CD4-positive, alpha-beta T cell treated with Interleukin-15 for 1 hour (primary cell): ENCODE measurements at places on chromosomes 16 and 17.
A peak's percentile ranks its signal among the peaks of the same experiment; 100 is the strongest.

DNA sequence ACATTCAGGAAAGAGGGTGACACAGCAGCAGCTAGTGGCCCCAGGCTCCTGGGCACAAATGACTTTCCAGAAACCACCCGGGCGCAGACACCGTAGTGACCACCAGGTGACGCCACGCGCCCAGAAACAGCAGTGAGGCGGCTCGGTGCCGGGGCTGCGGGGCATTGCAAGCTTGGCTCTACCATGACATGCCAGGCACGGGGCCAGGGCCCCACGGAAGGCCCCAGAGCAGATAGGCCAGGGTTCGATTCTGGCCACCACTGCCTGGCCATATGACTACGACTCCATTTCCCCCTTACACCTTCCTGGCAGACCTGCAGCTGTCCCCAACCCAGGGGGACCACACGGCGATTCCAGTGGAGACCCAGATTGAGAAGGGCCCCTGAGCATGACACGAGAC lies 6.7 kb downstream of the RHBDF1 start:
- peak; percentile 81 for DNase-seq

- no peak for DNase-seq
Measured at GRCh38 chr16:26658486-26658885, 408.2 kb upstream of the C16orf82 start.

GRCh38 chr16:59404509-59404908 lies 670.4 kb upstream of the GOT2 start:
- DNase-seq: no peak

DNA sequence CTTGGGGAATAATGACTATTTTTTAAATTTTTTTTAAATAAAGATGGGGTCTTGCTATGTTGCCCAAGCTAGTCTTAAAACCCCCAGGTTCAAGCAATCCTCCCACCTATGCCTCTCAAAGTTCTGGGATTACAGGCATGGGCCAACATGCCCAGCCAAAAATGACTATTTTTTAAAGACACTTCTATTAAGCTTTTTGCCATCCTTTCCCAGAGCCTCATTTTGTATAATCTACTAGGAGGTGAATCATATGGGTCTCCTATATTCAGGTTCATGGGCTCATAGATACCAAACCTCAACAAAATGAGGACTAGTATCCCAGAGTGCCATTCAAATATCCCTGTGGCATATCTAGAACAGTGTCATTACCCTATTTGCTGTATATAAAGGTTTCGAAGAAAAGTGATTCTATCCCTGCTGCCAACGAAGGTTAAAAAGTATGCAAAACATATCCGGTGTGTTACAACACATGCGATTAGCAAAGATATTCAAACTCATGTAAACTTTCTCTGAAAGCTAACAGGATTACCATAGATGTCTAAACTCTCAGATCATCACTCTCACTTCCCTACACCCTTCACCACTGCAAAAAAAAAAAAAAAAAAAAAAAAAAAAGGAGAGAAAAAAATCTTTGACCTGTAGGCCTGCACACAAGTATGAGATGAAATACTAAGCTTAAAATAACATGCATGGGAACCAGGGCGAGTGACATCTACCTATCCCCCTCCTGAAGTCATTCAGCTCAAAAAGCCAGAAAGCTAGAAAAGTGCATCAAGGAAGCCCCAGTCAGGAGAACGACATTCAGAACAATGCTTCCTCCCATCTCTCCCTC lies 23.5 kb downstream of the XPO6 start:
- DNase-seq: no peak

- no peak for DNase-seq
Measured at GRCh38 chr17:81866440-81867169, 4.5 kb downstream of the ARHGDIA start.

GRCh38 chr16:57226701-57227621 lies 18.1 kb upstream of the ARL2BP start:
- no peak for DNase-seq

DNA sequence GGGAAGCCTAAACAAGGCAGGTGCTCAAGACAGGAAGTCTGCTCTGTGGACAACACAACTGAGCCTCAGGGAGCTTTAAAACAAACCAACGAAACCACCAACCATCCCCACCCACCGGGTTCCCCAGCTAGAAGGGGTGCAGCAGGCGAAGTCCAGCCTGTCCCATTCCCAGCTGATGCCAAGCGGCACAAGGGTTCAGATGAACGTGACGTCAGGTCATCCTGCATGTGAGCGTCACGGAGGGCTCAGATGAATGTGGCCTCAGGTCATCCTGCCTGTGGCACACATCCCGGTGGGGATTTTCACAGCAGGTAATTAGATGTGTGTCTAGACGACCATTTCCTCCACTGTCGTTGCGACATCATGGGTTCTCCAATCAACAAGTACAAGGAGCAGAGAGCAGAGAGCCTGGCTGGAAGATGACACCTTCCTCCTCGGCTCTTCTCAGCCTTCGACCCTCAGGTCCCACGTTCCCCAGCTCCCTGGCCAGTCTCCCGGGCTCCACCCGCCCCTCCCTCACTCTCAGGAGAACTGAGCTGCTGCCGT lies 246.5 kb downstream of the FOXL1 start:
- no peak for DNase-seq

DNA sequence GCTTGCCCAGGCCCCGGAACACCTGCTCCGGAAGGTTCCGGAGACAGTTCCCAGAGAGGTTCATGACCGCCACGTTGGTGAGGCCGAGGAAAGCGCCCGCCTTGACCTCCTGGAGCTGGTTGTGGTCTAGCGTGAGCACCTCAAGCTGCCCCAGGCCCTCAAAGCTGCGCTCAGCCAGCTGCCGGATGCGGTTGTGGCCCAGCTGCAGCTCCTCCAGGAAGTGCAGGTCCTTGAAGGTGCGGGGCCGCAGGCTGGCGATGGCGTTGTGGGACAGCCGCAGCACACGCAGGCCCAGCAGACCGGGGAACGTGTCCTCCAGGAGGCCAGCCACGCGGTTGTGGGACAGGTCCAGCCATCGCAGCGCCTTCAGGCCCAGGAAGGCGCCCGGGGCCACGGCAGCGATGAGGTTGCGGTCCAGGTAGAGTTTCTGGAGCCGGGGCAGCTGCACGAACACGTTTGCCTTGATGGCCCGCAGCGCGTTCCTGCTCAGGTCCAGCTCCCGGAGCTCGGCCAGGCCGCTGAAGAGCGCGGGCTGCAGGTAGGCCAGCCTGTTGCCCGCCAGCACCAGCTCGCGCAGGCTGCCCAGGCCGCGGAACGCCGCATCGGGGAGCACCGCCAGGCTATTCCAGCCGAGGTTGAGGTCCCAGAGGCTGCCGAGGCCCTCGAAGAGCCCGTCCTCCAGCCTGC lies 2.1 kb downstream of the IGFALS start:
- no peak for DNase-seq

DNA sequence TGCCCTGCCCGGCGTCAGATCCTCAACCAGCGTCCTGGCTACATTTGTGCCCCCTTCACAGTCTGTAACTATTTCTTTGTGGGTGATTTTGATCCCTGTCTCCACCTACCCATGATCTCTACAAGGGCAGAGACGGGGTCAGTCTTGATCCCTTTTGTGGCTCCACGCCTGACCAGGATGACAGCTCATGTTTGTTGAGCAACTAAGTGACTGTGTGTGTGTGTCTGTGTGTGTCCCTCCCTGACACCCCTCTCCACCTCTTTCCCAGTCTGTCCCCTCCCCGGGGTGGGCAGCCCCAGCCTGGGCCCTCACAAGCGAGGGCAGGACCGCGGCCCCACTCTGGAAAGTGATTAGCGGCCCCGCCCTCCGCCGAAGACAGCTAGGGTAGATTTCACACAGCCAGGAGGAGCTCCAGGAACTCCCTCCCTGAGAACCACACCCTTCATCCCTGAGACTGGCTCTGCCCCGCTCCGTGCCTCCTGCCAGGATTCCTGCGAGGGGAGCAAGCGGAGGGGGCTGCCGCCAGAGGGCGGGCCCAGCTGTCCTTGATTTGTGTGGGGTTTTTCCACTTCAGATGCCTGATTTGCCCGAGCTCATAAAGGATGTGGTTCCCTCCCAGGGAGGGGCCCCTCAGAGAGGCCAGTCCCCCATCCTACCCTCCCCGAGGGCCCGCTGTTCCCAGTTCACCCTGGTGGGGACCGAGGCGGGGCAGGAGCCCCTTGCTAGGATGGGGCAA lies 5.3 kb upstream of the HS3ST6 start:
- DNase-seq: no peak

GRCh38 chr17:57906910-57907309 lies 48.3 kb downstream of the CUEDC1 start:
- DNase-seq: no peak

DNA sequence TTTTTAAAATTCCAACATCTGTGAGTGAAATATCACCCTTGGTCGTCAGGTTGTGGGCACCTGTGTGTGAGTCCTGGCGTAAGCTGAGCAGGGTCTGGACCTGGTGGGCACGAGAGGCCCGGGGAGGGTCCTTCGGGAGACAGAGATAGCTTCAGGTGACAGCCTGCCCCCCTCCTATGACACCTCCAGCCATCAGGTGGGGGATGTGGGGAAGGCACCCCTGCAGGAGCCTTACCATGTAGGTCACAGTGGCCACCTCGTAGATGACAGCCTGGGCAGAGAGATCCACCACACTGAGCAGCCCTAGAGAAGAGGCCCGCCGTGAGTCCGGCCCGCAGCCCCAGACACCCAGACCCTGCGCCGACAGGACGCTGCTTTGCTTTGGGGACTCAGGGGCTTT lies 11.2 kb downstream of the SLC47A2 start:
- DNase-seq: no peak

DNA sequence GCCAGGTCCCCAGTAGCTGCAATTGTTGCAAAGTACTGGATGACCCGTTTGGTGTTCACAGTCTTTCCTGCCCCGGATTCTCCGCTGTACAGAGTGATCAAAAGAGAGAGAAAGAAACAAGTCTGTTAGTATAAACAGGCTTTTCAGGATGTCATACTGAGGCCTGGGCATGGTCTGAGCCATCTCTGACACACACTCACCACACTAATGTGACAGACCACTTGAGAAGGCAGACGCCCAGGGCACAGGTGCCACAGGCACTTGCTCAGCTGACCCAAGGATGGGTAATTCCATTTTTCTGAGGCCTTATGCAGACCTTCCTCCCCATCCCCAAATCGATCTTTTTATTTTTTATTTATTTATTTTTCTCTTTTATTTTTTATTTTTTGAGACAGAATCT lies 7.5 kb downstream of the MYH3 start:
- no peak for DNase-seq

DNA sequence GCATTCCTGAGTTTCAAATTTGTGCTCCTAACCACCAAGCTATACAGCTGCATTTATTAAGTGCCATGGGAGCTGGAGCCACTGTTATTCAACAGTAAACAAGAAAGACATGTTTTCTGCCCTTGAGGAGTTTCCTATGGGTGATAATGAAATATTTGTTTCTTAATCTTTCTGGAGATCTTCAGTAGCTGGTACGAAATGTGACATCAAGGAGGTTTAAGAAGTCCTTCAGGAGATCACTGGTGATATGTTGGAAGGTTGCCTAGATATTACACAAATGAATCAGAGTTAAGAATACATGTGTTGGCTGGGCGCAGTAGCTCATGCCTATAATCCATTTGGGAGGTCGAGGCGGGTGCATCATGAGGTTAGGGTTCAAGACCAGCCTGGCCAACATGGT lies 14.9 kb downstream of the RHOT1 start:
- DNase-seq: no peak

- DNase-seq: no peak
Measured at GRCh38 chr17:34318474-34318873, 761 bp upstream of the CCL8 start.

DNA sequence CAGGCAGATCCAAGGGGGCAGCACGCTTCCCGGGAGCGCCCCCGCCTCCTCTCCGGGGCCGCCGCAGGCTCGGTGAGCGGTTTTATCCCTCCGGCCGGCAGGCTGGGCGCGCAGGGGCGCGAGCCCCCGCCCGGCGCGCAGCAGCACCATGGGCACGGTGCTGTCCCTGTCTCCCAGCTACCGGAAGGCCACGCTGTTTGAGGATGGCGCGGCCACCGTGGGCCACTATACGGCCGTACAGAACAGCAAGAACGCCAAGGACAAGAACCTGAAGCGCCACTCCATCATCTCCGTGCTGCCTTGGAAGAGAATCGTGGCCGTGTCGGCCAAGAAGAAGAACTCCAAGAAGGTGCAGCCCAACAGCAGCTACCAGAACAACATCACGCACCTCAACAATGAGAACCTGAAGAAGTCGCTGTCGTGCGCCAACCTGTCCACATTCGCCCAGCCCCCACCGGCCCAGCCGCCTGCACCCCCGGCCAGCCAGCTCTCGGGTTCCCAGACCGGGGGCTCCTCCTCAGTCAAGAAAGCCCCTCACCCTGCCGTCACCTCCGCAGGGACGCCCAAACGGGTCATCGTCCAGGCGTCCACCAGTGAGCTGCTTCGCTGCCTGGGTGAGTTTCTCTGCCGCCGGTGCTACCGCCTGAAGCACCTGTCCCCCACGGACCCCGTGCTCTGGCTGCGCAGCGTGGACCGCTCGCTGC lies 832 bp downstream of the CDK5R1 start:
- no peak for DNase-seq

DNA sequence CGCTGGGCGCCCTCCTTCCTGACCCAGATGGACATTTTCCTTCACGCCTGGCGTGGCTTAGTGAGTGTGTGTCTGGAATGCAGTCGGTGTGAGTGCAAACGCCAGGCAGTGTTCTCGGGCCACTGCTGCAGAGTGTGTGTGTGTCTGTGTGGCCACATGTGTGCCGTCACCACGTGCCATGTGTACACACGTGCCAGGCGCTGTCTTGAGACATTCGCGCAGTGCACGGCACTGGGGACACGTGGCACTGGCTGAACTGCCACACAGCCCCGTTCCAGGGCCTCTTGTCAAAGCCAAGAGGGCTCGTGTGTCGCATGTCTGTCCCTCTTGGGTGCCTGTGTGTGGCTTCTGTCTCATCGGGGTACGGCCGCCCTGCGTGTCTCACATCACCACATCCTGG lies 28.8 kb downstream of the MAPK8IP3 start:
- no peak for DNase-seq

GRCh38 chr17:39755554-39756379 lies 18.0 kb downstream of the GRB7 start:
- DNase-seq: peak; percentile 80

GRCh38 chr17:66633317-66633965 lies 201.5 kb upstream of the CACNG5 start:
- DNase-seq: no peak

DNA sequence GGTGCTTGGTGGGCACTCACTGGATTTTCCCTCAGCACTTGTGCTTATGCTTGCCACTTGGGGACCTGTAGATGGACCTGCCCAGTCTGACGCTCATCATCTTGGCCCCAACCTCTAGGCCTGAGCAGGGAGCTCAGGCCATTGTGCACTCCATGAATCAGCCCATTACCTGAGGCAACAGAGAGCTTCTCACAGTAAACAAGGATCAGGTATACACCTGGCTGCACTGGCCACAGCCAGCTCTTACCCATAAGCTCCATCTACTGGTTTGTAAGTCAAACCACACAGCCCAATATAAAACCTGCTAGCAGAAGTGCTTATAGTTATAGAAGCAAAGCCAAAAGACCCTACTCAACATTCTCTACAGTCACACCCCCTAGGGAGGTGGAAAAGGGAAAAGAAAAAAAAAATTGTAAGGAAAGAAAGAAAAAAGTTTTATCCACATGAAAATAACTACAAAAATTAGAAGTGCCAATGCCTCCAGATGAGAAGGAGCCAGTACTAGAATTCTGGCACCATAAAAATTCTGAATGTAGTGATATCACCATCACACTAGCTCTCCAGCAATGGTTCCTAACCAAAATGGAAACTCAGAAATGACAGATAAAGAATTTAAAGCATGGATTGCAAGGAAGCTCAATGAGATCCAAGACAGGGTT lies 87.8 kb upstream of the CDH5 start:
- DNase-seq: no peak
